ENCODE measurements at places on chromosomes 1 and 21. TPM values are rescaled to one million over a fixed set of nuclear protein-coding genes. Genes with fewer than 3 reads are reported as not detected.

DNA sequence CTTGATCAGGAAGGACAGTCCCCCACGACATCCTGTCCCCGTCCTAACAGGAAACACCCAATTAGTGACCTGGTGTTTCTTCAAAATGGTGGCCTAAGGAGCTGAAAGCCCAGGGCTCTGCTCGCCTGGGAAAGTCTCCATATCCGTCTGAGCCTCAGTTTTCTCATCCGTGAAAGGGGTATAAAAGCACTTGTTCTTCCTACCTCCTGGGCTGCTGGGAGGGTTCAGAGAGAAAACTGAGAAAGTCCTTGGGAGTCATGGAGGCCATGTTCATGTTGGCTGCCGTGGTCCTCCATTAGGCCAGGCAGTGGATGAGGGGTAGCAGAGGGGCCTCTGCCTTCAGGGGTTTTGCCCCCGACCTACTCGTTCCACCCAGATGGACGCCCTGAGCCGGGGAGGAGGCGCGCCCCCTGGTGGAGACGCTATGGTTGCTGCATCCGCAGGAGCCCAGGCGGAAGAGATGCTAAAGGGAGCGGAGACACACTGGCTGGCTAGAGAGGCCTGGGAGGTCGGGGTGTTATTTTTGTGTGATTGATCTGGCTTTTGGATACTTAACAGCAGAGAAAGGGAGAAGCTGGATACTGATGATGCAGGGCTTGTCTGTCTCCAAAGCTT lies 113.5 kb downstream of the PRDM2 start:
- peak; percentile 78 for DNase-seq

PPFIA4 gene
- polyA plus RNA-seq: 29.3 TPM

- DNase-seq: peak; percentile 54
Observed at GRCh38 chr1:175267716-175268416, 75.3 kb upstream of the KIAA0040 start.

DNA sequence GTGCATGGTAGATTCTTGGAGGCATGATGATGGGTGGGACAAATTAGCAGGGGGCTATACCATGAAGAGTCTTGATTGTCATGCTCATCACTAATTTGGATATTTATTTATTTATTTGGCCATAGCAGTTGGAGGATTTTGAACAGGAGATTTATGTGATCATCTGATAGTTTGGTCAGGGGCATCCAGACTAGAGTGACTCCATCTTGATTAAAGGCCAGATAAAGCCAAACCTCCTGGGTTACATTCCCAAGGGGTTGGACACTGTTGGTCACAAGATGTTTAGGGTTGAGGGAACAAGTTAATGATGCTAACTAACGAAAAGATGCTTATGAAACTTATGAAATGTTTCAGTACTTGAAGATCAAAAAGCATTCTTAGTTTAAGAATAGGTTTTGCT lies 139.8 kb downstream of the MAST2 start:
- no peak for DNase-seq

DNA sequence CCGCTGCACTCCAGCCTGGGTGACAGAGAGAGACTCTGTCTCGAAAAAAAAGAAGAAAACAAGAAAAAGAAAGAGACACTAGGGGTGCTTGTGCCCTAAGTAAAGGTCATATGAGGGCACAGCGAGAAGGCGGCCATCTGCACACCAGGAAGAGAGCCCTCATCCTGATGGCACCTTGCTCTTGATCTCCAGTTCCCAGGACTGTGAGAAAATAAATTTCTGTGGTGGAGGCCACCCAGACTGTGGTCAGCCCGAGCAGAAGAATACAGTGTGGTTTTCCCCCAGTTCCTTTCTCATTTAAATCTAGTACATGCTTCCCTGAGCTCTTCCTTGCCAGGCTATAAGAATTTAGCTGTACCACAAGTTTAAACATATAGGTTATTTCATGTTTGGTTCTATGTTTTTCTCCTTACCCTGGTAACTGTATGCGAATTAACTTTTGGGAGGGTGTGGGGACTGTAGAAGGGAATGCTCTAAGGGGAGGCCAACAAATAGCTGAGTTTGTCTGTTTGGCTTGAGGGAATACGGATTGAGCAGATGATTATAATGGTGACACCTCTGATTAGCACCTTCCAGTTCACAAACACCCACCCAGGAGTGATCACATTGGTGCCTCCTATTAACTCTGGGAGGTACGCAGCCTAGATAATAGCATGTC lies 119.6 kb upstream of the ERRFI1 start:
- DNase-seq: no peak
